ENCODE measurements at places on chromosomes 6 and 20.

- DNase-seq: no peak
Measured at GRCh38 chr6:75484535-75484934, 9.1 kb downstream of the FILIP1 start.

DNA sequence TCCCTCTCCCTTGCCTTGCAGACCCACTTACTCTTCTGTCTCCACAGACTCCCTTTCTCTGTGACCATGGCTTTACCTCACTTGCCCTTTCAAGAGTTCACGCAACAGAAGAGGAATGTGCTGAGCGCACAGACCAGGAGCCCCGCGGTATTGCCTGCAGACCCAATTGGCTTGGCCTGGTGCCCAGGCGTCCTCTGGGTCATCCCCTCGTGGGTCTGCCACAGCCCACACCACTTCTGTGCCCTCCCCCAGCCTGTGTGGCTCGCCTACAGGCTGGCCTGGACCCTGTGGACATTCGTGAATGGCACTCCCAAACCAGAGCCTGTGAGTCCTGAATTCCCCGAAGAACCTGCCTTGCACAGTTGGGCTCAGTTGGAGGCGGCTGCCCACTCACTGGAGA, 15.3 kb upstream of the NINL start:
- DNase-seq: no peak

- DNase-seq: no peak
Measured at GRCh38 chr6:80537118-80537972, 430.9 kb downstream of the BCKDHB start.

- no peak for DNase-seq
Measured at GRCh38 chr6:11543919-11544518, 6.5 kb downstream of the TMEM170B start.

DNA sequence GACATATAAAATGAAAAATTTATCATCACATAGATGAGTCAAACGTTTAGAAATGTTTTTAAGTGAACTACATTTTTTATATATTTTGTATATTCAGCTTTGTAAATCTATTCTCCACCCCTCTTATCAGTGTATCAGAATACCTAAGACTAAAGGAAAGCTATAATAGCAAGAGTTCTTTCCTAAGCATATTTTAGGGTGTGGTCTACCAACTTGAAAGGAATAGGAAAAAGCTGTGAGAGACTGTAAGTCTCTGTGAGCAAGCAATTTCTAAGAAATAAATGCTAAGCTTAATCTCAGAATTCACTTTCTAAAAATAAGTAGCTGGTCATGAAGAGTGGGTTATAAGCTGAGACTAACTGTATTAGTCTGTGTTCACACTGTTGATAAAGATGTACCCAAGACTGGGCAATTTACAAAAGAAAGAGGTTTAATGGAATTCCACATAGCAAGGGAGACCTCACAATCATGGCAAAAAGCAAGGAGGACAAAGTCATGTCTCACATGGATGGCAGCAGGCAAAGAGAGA, 175.4 kb upstream of the PREP start:
- DNase-seq: no peak

GRCh38 chr20:23403751-23404150, 17.5 kb downstream of the NAPB start:
- no peak for DNase-seq

DNA sequence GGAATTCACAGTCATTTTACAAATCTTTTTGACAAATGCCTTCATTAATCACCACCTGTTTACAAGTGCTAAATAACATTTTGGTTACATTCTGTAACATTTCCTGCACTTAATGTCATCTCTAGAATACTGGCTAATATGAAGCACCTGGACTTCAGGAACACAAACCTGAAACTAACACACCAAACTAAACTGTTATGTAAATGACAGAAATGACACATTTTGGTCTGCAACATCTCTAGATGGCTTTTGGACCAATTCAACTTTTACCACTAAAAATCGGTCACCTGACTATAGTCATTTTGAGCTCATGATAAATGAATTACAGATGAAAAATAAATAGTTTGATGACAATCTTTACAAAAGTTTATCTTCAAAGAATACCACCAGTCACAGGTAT, 80.6 kb downstream of the ATG5 start:
- DNase-seq: no peak

Measured in activated CD8-positive, alpha-beta memory T cell treated with anti-CD3 and anti-CD28 coated beads for 48 hours (primary cell).